ENCODE measurements at places on chromosomes 2 and 18.

GRCh38 chr2:233832414-233832813 lies 21.9 kb downstream of the HJURP start:
- DNase-seq = no peak

GRCh38 chr18:11066038-11066437 lies 83.3 kb downstream of the PIEZO2 start:
- DNase-seq = no peak

DNA sequence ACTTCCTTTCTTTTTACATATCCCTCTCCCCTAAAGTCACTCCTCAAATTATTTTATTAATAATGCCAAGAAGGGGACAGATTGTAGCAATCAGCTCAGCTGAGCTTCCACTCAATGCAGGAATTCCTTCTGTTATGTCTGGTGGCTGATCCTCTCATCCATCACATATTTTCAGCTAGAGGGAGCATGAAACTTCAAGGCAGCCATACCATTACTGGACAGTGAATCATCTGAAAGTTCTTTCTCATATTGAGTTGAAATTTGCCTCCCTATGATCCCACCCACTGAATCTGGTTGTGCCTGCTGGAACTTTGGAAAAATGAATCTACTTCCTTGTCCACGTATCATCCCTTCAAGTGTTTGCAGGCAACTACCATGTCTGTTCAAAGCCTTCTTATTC lies 11.2 kb downstream of the ZNF385B start:
- no peak for DNase-seq

- no peak for DNase-seq
Observed at GRCh38 chr2:45072862-45073237, 63.6 kb upstream of the SIX2 start.
